T-helper 17 cell (primary cell): ENCODE measurements at places on chromosomes 12 and 14. TPM values are rescaled to one million over a fixed set of nuclear protein-coding genes. Genes with fewer than 3 reads are reported as not detected.

DNA sequence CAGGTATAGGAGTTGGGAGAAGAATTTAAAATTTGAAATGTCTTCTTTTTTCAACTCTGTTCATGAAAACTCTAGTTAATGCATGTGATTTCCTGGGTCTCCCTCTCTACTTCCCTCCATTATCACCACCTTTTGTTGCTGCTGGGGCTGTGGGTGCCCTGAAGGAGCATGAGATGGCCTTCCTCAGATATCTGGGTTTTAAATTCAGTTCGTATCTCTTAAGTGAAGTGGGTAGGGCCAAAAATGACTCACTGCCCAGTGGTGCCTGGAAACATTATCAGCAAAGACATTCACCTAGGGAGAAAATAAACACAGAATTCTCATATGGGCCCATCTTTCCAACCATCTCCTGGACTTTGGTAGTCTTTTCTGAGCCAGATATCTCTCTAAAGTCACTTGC is 234.9 kb upstream of the PLEKHG7 start:
- peaks cover 3% of the 10 kb centered on the region for H3K4me1 ChIP-seq
- no peak overlapping the region for H3K4me3 ChIP-seq
- H3K27me3 ChIP-seq, result no peaks in the 10 kb centered on the region
- H3K27ac ChIP-seq, result no peak overlapping the region
- DNase-seq, result no peak

RPGRIP1 gene
- not detected for total RNA-seq

AQP6 gene
- not detected for total RNA-seq

LAG3 gene
- 4.6 TPM for total RNA-seq
